ENCODE measurements at places on chromosomes 6 and 20.

GRCh38 chr6:167858086-167858591, 31.4 kb downstream of the AFDN start:
- no peak for DNase-seq

- DNase-seq, result no peak
These were observed 235.5 kb downstream of the BMP7 start for GRCh38 chr20:57030611-57031600.

DNA sequence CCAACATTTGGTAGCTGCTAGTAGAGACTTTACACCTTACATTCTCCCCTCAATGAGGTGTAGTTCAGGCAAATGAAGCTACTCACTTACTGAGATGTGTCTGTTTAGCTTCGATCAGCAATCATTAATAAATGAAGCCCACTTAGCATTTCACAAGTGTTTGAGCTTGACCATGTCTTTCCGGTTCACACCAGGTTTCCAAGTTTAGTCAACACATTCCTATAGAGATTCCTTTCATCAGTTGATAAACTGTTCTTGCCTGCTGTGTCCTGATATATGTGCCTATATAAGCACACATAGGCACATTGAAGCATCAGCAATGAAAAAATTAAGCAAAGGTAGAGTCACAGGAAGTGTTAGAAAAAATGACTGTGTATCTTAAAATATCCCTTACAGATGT, 150.0 kb downstream of the BTBD3 start:
- no peak for DNase-seq

DNA sequence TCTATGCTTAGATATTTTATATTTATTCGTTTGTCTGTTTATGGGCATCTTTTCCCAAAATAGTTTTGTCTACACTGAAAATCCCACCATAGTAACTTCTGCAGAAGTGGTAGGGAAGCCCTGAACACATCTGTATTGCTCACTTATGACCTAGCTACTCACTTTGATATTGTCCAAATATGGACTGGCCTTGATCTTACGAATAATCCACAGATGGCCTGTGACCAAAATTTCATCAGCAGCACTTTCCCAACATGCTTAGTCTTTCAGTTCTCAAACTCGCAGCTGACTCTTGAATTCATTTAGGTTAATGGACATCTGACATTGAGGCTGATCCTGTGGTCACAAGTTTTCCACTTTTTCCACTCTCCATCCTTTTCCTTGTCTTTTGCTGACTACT, 80.8 kb upstream of the BEND3 start:
- no peak for DNase-seq

- no peak for DNase-seq
These were observed 337.4 kb upstream of the PRDM1 start for GRCh38 chr6:105748737-105749161.

- DNase-seq, result no peak
These were observed 24.8 kb upstream of the MBOAT1 start for GRCh38 chr6:20236909-20237600.

GRCh38 chr20:12610871-12611270, 397.9 kb upstream of the SPTLC3 start:
- DNase-seq, result no peak

- DNase-seq, result no peak
These were observed 13.7 kb upstream of the CDC5L start for GRCh38 chr6:44373787-44374186.

DNA sequence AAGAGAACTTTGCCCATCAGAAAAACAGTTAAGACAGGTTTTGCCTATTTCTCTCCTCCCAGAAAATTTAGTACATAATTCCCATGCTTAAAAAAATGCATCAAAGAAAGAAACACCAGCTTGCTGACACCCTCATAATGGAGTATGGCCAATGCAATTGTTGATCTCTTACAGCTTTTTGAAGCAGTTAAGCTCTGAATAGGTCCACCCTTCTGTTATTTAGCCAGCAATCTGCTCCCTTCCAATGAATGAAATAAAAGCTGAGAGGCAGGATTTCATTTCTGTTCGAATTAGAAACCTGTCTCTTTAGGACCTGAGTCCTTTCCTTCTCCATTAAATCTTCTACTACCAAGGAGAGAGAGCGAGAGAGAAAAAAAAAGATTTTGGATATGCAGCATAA, 288.7 kb downstream of the RNF144B start:
- DNase-seq, result no peak

DNA sequence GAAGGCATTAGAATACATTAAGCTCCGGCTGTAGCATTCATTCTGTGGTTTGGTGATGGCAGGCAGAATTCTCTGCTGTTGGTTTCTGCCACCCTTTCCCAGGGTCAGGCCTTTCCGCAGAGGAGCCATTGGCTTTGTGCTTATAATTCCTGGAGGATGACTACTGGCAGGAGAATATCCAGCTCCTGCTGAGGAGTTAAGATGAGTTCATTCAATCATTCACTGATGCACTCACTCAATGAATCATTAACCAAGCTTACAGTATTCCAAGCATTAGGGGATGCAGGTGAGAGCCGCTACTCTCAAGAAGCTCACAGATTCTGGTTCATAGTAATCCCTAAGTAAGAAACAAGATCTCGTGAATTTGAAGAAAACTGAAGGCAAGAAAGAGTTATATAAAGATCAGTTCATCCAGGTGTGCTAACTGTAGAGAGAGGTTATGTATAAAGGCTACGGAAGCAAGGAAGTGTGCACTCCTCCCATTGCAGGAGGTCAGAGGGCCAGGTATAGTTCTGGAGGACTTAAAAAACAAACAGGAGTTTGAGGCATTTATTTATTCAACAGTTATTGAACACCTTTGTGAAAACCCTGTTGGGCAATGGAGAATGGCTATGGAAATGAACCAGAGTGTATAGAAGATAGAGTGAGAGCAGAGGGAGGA, 75.5 kb downstream of the HMGN3 start:
- DNase-seq, result no peak

- DNase-seq, result no peak
These were observed 38.3 kb upstream of the MDFI start for GRCh38 chr6:41599852-41600445.

DNA sequence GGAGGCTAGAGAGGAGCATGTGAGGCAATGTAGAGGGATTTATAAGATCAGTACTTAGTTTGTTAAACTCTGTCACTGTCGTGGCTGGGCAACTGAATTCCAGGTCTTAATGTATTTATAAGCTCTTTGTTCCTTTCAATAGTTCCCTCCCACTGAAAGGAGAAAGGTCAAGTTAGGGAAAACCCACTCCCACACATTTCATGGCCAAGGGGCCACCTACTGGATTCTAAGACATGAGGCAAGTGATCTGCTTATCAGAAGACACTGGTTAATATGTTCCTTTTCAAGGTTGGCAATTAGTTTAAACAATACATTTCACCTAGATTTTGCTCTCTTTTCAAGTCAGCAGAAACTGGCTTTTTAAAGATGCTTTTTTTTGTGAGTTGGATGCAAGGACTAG, 5.4 kb upstream of the GSTA5 start:
- no peak for DNase-seq

GRCh38 chr20:40286975-40287531, 402.0 kb downstream of the MAFB start:
- DNase-seq, result no peak

GRCh38 chr6:5677219-5678000, 329.3 kb downstream of the NRN1 start:
- DNase-seq, result no peak

- no peak for DNase-seq
These were observed 41.3 kb upstream of the HFE start for GRCh38 chr6:26045928-26046368.

- DNase-seq, result no peak
These were observed 52.8 kb downstream of the TOMM6 start for GRCh38 chr6:41840326-41840725.

DNA sequence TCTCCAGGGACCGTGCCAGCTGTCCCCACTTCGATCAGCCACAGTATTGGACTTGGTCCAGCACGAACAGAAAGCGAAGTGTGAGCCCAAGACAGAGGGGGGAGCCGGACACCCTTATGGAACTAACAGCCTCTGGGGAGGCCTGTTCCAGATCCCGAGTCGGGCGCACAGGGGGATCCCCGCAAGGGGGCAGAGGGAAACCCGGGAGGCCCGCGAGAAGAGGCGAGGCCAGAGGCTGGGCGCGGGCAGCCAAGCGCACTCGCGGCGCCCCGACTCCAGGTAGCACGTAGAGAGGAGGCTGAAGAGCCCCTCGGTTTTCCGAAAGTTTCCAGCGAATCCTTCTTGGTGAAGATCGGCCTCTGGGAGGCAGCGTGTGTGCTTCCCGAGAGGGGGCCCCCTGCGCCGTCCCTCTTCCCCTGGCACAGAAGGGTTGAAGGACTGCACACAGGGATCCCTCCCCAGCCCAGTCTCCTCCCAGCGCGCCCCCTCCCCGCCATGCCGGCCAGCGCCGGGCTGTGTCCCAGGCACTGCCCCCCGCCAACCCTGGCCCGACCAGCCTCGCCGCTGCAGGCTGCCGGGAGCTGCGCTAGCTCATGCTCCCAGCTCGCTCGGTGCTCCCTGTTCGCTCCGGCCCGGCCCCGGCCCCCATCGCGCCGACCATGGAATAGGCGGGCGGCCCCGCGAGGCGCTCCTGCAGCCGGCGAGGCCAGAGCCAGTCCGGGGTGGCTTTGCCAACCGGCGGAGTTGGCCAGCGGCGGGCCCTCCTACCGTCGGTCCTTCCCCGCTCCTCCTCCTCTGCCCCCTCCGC, 577 bp upstream of the SLC24A3 start:
- peak; percentile 66 for DNase-seq

DNA sequence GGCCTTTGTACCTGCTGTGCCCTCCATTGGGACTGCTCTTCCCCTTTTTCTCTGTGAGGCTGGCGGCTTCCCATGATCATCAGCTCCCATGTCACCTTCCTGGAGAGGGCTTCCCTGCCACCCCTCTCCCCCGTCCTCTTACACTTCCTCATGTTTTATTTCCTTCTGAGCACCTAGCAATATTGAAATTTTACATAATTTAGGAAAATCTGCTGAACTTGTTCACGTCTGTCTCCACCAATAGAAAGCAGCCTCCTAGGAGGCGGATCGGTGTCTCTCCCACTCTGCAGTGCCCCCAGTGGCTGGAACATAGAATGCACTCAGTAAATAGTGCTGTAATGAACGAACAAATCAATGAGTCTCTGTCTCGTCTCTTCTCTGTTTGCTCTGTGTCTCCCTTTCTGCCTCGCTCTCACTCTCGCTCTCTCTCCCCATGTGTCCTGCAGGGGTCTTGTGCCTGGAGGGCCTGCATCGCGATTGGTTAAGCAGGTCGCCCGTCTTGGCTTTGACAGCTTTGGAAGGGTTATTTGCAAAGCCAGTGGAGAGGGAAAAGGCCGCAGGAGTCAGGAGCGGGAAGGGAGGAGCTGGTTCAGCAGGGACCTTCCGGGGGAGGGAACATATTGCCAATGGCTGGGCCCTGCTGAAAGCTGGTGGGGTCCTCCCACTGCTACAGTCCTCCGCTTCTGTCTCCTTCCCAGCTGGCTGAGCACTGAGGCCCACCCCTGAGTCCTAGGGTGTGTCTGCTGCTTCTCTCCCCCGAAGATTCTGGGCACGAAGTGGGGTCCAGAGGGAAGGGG, 12.1 kb upstream of the OCSTAMP start:
- DNase-seq, result peak; percentile 41

DNA sequence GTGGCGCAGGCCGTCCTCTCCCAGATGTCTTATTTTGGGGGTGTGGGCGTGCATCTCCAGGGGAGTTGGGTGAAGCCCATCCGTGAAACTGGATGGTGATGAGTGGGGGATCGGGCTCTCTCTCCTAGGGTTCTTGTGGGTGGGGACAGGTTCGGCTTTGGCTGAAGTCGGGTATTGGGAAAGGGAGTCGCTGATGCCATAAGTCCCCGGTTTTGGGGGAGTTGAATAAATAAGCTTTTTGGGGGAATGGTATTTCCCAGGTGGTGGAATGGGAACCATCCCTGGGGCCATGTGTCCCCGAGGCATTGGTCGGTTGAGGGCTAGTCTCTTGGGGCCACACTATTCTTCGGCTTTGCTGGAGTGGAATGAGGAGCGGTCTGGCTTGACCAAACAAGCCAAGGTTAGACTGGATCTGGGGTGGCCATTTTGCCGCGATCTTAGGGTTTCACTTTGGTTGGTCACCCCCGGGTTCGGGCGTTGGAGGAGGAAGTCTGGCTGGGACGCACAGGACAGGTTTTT, 481 bp downstream of the ZNF133 start:
- no peak for DNase-seq

- no peak for DNase-seq
These were observed 172.8 kb downstream of the BACH2 start for GRCh38 chr6:90123831-90124230.

GRCh38 chr20:43190332-43190953, 737 bp upstream of the PTPRT start:
- no peak for DNase-seq

GRCh38 chr6:42118162-42119001, 24.0 kb downstream of the C6orf132 start:
- no peak for DNase-seq

- no peak for DNase-seq
These were observed 11.7 kb downstream of the TSHZ2 start for GRCh38 chr20:52983726-52984450.

GRCh38 chr20:63400486-63401210, 39.5 kb upstream of the CHRNA4 start:
- no peak for DNase-seq

DNA sequence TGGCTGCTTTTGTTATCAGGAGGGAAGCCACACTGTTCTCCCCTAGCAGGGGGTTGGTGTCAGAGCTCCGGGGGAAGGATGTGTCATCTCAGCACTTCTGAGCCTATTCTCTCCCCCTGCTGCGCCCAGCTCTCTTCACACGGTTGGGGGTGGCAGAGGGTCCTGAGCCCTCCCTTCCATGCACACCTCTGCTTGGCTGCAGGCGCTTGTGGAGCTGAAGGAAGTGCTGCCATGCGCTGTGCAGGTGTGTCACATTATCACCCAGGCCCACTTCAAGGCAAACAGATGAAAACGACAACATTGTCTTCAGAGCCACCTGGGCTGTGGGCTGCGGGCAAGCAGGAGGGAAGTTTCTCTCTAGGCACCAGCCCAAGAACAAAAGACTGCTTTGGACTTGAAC, 263.4 kb downstream of the BMP7 start:
- no peak for DNase-seq

DNA sequence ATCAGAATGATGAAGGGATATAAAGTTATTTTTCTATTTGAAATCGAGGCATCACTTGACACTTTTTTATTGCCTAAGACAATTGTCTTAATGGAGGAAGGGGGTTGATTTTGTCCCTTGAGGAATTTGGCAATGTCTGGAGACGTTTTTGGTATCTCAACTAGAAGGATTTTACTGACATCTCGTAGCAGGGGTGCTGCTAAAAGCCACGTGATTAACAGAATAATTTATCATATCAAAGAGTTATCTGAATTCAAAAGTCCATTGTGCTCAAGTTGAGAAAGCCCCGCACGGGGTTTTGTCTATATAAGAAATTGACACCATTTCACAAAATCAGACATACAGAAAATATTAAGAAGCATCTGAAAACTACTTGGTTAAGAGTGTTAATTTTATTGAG, 1.5 kb upstream of the TAAR6 start:
- no peak for DNase-seq

- no peak for DNase-seq
These were observed 253.4 kb upstream of the TAB2 start for GRCh38 chr6:149064001-149064659.

- DNase-seq, result no peak
These were observed 849 bp downstream of the GSTA4 start for GRCh38 chr6:52994031-52994838.

Measured in NCI-H2171 (cell line).